ENCODE measurements at places on chromosomes 1 and 21. TPM values are rescaled to one million over a fixed set of nuclear protein-coding genes. Genes with fewer than 3 reads are reported as not detected.

HSD3B2 gene
- not detected for total RNA-seq

DNA sequence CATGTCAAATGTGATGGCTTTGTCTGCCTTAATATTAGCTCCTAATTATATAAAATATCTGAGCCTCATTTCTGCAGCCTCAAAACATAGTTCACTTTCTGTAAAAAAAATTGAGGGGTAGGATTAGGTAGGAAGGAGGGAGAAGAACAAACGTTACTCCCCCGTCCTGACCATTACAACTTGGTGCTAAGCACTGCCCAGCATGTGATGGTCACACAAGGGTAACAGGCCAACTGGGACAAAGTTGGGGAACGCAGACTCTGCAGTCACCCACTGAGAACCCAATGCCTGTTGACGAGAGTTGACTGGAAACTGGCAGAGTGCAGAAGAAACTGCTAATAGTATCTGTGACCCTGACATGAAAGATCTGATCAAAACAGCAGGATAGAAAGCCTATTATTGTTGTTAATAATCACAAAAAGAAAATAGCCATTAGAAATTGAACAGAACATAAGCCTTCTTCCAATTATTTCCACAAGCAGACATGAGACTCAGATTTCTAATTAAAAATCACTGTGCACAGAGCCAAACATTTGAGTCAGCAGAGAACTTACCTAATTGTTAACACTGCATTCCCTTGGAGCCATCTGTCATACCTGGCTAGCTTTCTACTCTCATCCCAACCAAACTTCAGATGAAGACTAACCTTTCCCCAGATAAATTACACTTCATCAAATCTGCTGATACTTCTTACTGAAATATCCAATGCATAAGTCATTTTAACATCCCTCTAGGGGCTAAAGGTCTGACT, 5.5 kb downstream of the SORT1 start:
- DNase-seq, result no peak

DNA sequence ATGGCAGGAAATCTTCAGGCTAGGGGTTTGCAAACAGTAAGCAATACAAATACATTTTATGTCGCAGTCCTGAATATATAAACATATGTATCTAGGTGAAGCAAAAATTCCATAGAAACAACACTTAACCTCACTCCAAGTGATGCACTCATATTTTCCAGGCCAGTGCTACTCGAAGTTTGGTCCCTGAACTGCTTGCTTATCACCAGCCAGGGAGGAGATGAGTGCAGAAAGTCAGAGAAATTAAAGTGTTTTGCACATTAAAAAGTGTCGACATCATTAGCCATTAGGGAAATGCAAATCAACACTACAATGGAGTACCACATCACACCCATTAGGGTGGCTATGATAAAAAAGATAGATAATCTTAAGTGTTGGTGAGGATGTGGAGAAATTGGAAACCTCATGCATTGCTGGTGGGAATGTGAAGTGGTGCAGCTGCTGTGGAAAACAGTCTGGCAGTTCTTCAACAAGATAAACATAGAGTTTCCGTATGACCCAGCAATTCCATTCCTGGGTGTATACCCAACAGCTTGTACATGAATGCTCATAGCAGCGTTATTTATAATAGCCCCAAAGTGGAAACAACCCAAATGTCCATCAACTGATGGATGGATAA, 70.5 kb upstream of the CSF1 start:
- DNase-seq, result no peak

GRCh38 chr1:171405391-171405714, 80.0 kb upstream of the PRRC2C start:
- DNase-seq, result no peak

DNA sequence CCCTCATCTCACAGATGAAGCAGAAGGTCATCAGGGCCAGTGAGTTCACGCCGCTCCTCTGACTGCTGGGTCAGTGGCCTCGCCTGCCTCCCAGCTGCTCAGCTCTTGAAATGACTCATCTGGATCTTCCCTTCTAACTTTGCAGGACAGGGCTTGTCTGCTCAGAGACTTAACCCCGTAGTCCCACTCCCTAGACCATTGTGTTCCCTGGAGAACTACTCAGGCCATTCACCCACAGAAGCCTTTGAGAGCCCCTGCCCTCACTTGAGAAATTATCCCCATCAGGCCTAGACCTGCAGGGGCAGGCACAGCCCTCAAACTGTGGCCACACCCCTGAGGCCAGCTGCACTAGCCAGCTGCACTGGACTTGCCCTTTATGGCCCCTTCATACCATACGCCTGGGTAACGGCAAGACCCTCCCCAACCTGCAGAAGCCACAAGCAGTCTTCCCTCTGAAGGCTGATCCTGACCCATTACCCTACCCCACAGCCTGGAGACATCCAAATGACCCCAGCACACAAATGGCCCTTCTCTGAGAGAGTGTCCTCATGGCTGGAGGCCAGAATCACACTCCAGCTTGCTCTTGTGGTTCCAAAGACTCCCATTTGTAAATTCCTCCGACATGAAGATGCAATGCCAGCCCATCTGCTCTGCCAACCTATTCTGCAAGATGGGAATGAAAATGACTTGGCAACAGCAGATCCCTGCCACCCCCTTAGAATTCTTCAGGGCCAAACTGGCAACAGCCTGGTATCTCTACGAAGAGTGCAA, 33.2 kb downstream of the RCSD1 start:
- no peak for DNase-seq

DNA sequence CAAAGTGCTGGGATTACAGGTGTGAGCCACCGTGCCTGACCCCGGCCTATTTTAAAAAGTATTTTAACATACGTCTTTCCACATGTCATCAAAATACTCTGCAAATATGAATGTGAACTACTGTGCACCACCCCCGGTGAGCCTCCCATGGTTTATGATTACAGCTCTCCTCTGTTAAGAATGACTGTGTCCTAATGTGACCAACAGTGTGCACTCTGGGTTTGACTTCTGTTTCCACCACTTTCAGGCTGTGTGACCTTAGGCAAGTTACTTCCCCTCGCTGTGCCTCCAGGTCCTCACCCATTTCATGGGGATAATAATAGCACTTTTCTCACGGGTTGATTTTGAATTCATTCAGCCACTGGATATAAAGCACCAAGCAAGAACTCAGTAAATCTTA, 14.7 kb downstream of the AMPD2 start:
- no peak for DNase-seq

GRCh38 chr1:44698138-44698537, 23.6 kb downstream of the ARMH1 start:
- no peak for DNase-seq
